Glomerular endothelial cell (primary cell): ENCODE measurements at places on chromosomes 13 and 19. TPM values are rescaled to one million over a fixed set of nuclear protein-coding genes. Genes with fewer than 3 reads are reported as not detected.

GRCh38 chr13:66359910-66360552, 870.1 kb downstream of the PCDH9 start:
- DNase-seq = no peak

DNA sequence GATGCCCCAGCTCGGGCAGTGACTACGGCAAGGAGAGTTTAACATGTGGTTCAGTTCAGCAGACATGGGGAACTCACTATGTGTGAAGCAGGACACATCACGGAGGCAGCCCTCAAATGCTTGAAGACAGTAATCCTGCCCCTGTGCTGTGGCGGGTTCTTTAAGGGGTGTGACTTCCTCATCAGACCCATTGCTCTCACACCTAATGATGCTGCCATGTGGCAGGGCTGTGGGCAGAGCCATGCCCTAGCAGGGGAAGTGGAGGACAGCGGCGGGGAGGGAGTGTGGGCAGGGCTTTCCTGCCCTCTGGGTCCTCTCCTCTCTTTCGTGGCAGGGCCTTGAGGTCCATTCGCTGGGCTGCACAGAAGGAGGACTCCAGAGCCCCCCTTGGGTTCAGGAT, 131.1 kb upstream of the GJB6 start:
- DNase-seq = no peak

DNA sequence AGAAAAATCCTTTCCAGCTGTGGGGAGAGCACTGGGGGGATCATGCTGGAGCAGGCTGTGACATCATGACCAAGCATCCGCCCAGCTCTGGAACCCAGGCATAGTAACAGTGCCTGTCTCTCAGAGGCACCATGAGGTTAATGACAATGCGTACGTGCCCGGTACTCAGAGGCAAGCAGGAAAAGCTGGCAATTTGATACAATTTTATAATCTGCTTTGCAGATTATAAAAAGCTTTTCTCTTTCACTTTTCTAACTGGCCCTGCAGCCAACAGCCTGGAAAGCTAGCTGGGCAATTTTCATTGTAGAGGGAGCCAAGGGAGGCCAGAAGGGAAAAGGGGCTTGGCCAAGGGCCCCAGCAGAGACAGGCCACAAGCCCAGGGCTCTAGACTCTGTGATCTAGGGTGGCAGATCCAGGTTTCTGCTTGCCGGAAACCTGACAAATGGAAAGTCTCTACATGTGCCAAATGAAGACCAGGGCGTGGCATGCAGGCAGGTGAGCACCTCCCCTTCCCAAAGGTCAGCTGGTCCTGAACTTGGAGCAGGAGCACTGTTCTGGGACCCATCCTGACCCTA, 22.7 kb downstream of the VRK3 start:
- DNase-seq = no peak

DNA sequence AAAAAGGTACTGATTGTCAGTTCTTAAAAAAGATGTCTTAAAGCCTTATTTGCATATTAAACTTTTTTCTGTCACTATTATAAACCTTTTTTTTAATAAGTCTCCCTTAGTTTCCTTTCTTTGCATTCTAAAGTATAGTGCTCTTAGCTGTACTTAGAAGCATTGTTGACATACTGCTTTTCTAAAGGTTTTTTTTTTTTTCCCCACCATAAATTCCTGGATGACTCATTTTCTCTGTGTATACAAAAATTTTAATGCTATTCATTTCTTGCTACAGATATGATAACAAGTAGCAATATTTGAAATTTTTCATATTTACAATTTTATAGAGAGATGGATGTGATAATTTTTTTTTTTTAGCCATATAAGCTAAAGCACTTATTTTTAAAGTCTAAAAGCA, 43.5 kb downstream of the METTL21C start:
- DNase-seq = no peak

- DNase-seq = no peak
These were observed 51.3 kb downstream of the RAB20 start for GRCh38 chr13:110509971-110510786.

DNA sequence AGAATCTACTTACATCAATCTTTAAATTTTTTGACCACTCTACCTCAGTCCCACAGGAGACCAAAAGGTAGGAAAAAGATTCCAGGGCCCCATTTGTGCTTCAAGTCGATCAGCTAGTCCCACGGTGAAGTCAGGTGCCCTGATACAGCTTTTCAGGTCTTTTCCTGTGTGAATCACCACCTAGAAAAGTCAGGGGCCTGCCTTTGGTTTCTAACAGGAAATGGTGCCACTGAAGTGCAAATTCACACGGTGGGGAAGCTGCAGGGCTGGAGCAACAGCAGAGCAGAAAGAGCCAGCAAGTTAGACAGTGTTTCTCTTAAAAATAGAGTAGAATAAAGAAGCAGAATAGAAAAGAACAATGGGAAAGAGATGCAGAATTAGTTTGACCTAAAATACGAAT, 107.5 kb downstream of the KLF12 start:
- DNase-seq = peak; percentile 22

- no peak for DNase-seq
These were observed at the start of gene GPR12 for GRCh38 chr13:26759907-26760831. TSS of gene GPR12 (minus strand) at chr13:26760786. CDS start at chr13:26759827, 959 bp downstream.

- no peak for DNase-seq
These were observed 907 bp downstream of the ZNF569 start for GRCh38 chr19:37466277-37466797.

GRCh38 chr19:28221736-28222135, 991.2 kb downstream of the UQCRFS1 start:
- no peak for DNase-seq

The ZIC2 gene
- total RNA-seq = not detected in 2 replicates

- DNase-seq = no peak
These were observed 404.2 kb upstream of the SGCG start for GRCh38 chr13:22776394-22777186.

DNA sequence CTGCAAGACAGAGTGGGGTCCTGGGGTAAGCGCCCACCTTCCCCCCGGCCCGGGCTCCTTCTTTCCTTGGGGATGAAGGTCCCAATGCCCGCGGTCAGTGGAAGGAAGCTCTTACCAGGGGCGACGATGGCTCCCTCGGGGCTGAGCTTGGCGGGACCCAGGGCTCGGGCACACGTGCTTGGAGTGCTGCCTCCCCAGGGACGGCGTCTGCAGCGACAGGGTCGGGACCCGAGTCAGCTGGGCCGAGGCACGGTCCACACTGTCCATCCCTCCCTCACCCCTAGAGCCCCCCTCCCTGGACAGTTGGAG, 3.5 kb downstream of the JSRP1 start:
- no peak for DNase-seq

The URAD gene
- not detected in 2 replicates for total RNA-seq

The ZNF45 gene
- 8.0 and 10.2 TPM in 2 replicates for total RNA-seq

- no peak for DNase-seq
These were observed 575 bp downstream of the CARM1 start for GRCh38 chr19:10871711-10872545.

GRCh38 chr19:4542896-4543841, 3.3 kb upstream of the LRG1 start:
- no peak for DNase-seq

- DNase-seq = no peak
These were observed 258.8 kb upstream of the IRS2 start for GRCh38 chr13:110045202-110045601.

The SYCN gene
- total RNA-seq = not detected in 2 replicates

DNA sequence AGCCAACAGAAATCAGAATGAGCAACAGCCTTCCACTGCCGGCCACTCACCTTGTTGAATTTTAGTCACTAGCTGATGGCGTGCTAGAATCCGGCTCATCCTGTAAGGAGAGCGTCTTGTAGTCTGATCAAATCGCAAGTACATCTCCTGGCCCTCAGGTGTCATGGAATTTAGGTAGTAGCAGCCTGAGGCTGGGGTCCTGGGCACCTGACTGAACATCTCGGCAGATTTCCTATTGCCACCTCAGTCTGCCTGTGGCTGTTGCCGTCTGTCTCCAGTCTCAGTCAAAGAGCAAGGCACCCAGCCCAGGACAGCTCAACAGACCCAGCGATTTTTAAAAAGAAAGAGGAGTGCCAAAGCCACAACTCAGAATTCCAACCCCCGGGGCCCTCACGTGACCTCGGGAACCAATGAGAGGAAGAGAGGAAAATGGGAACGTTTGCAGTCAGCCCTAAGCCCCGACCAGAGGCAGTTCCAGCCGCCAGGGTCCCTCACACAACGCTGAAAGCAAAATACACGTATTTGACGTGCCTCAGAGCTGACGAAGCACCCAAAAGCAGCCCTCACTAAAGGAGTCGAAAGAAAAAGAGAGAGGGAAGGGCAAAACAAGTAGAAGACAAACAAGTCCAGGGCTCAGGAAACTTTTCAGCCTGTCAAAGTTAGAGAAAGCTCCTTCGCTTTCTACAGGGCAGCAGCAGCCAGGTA, at the start of gene STARD13:
STARD13 (minus strand) TSS at position 336 of the 705 bp plus-strand sequence; CDS start at position 219, 117 bp downstream.
- peak; percentile 93 for DNase-seq

The SRRM5 gene
- total RNA-seq = 0.29 TPM in 1 of 2 replicates, not detected in the other

- DNase-seq = no peak
These were observed 7.4 kb downstream of the FZR1 start for GRCh38 chr19:3513229-3514140.

- DNase-seq = peak; percentile 63
These were observed 17.3 kb downstream of the UPF1 start for GRCh38 chr19:18848878-18849661.

The PDX1 gene
- not detected in 2 replicates for total RNA-seq

The DOCK6 gene
- total RNA-seq = 188 and 342 TPM in 2 replicates

DNA sequence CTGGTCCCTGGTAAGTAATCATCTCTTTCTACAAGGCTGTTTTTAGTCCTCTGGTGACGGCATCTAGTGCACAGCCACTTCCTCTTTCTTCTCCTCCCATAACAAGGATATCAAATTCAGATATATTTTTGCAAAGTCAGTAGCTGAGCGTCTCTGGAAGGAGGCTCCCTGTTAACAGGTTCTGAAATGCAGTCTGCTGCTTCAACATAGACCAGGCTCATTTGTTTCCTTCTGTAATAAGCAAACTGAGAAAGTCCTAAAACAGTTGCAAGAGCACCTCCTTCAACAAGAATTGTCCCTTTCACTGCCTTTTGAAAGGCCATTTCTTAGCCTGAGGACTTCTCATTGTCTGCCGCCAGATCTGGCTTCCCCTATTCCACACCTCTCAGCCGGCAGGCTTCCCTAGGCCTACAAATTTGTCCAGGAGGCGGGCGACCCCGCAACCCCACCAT, 7.4 kb upstream of the ZSCAN5A start:
- no peak for DNase-seq

The ITGBL1 gene
- total RNA-seq = 1.3 and 1.4 TPM in 2 replicates

DNA sequence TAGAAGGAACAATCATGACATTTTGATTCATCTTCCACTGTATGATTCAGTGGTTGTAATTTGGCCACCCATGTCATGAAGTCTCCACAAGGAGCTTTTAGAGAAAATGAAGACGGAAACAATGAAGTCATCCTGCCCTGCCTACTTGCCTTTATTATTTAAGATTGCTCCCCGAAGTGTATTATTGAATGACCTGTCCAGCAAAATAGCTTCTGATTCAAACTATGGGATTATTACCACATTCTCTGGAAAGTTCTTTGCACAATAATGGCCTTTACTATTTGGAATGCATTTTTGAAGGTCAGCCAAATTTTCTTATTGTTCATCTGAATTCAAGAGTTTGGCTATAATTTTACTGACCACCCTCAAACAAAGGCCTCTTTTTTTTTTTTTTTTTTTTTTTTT, 77.8 kb upstream of the RFC3 start:
- no peak for DNase-seq

The NAXD gene
- 16.0 and 19.6 TPM in 2 replicates for total RNA-seq

DNA sequence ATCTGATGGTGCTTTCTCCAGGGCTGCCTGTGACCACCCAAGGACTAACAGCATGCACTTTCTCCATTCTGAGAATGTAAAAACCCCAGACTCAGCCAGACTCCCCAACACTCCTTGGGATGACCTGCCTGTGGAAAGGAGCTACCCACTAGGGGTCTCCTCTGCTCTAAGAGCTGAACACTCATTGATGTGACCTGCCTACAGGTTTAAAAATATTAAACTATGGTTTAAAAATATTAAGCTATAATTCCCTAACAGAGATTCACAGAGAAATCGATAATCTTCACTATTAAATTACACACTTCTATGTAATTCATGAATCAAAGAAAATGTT, 696.2 kb upstream of the SLITRK5 start:
- DNase-seq = no peak

The GNG8 gene
- not detected in 2 replicates for total RNA-seq

The CYP2A7 gene
- not detected in 2 replicates for total RNA-seq

The PSG7 gene
- total RNA-seq = not detected in 2 replicates

DNA sequence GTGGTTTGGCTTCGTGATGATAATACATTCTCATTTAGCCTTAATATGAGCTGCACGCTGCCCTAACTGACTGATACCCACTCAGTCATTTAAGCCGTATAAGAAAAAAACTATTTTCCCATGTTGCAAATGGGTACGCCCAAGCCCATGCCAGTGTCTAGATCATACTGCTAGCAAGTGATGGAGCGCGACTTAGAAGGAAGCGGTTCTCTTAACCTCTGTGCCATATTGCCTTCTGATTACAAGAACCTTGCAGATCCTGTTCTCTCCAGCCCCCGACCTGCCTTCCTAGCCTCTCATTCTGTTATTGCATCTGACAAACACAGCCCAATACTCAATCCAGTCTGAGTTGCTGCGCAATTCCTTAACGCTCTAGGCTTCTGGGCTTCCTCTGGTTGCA, 603 bp downstream of the GPALPP1 start:
- DNase-seq = no peak

DNA sequence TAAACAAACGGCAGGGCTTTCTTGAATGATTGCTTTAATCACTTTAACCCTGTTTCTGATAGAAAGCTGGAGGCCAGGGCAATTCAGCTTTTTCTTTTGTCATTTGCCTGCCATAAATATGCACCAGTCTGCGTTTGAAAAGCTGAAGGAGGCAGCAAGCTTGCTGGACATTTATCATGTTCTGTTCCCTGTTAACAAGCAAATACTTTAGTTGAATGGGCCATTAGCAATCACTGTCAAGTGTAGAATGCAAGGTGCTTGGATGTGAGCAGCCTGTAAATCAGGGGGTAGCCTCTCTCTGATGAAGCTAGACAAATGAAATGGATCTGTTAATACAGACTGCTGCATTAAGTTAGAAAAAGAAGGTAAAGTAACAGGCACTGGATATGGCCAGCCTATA, 7.6 kb downstream of the EFNB2 start:
- no peak for DNase-seq

- DNase-seq = no peak
These were observed 69.0 kb upstream of the C1QTNF9B start for GRCh38 chr13:23966221-23966690.

DNA sequence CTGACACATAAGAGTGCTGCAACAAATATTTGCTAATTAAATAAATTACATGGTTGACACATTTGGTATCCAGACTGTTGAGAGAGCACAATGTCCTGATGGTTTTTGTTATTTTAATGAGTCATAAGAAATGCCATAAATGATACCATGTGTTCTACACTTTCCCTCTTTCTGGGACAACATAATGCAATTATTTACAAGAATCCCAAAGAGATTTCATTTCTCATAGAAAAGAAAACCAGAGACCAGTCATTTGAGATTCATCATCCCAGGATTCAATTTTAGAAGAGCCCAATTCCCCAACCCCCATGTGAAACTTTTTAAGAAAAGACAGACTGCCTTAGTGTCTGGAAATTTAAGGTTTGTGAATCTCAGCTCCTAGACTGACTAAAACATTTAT, 399.6 kb downstream of the DCT start:
- no peak for DNase-seq

The MEDAG gene
- total RNA-seq = 1.3 and 2.2 TPM in 2 replicates

GRCh38 chr19:41555748-41556147, 20.2 kb upstream of the CEACAM21 start:
- no peak for DNase-seq
